ENCODE measurements at places on chromosomes 5 and 9.

GRCh38 chr5:179204572-179204971 is 140.7 kb downstream of the ADAMTS2 start:
- DNase-seq: no peak

DNA sequence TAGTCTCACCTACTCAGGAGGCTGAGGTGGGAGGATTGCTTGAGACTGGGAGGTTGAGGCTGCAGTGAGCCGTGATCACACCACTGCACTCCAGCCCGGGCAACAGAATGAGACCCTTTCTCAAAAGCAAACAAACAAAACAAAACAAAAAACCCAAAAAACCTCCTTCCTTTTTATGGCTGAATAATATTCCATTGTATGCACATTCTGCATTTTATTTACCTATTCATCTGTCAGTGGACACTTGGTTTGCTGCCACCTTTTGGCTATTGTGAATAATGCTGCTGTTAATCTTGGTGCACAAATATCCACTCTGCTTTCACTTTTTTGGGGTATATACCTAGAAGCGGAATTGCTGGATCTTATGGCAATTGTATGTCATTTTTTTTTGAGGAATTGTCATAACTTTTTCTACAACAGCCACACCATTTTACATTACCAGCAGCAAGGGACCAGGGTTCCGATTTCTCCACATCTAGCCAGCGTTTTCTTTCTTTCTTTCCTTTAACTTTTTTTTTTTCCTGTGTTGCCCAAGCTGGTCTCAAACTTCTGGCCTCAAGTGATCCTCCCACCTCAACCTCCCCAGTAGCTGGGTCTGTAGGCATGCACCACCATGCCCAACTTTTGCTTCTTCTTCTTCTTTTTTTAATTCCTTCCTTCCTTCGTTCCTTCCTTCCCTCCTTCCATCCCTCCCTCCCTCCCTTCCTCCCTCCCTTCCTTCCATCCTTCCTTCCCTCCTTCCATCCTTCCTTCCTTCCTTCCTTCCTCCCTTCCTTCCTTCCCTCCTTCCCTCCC is 30.6 kb downstream of the NKX2-5 start:
- no peak for DNase-seq

GRCh38 chr5:122099060-122099790 is 21.2 kb upstream of the LOX start:
- no peak for DNase-seq

GRCh38 chr5:40446910-40447309 is 232.8 kb upstream of the PTGER4 start:
- no peak for DNase-seq

DNA sequence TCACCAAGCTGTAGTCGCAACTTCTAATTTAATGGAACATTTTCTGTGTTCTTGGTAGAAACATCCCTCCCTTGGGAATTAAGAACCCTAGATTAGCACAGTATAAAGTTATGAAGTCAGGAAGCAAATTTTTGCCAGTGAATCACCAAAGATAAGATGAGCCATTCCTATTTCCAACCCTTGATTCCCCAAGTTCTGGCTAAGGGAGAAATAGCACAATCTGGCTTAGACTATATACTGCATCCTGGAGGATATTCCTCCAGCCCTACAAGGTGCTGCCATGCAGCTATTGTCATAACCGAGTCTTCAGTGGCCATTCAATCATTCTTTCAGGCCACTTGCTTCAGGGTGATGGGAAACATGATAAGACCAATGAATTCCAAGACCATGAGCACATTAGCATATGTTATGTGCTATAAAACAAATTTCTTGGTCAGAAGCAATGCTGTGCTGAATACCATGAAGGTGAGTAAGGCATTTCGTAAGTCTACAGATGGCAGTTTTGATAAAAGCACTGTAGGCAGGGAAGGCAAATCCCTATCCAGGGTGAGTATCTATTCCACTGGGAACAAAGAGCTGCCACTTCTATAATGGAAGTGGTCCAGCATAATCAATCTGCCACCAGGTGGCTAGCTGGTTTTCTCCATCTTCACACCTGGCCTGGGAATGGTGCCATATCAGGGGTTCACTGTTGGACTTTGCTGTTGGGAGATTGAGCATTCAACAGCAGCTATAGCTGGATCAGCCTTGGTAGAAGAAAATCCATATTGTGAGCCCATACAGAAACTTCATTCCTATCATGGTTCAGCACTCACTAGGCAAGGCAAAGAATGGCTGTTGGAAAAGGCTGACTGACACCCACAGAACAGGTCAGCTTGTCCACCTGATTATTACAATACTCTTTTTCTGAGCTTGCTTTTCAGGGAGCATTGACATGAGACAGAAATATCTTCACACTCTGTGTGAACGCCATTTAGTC is 19.6 kb upstream of the ARL15 start:
- no peak for DNase-seq

GRCh38 chr5:173786286-173787187 is 101.6 kb upstream of the CPEB4 start:
- no peak for DNase-seq

- DNase-seq: no peak
Measured at GRCh38 chr5:142845954-142846398, 75.8 kb downstream of the ARHGAP26 start.

GRCh38 chr9:33294670-33295432 is 4.5 kb downstream of the NFX1 start:
- DNase-seq: no peak

DNA sequence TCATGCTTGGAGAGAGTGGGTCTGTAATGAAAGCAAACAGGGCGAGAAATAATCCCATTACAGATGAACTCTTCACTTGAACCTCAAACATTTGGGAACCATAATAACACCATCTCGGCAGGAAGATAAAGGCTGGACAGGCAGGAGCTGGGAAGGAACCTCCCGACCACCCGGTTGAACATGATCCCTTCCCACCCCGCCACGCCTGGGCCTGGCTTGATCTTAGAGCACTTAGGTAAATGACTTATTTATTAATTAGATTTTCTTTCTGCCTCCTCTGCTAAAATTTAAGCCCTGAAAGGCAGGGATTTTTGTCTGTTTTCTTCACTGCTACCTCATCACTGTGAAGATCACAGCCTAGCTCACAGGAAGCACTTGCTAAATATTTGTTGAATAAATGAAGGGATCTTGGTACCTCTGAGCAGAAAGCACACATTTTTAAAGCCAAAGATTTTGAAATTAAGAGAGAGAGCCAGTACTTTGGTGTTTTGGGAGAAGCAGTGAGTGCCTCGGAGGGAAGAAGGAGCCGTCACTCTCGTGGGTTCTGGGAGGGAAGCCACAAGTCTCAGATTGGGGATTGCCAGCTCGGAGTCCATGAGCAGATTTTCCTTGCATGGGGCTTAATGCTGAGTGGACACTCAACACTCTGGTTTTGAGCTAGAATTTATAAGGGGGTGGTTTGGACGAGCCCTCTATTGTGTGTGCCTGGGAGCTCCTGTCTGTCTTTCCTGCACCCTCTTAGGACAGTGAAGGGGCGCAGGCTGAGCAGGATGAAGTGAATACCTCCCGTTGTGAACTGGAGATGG is 133.3 kb downstream of the MACROH2A1 start:
- no peak for DNase-seq

DNA sequence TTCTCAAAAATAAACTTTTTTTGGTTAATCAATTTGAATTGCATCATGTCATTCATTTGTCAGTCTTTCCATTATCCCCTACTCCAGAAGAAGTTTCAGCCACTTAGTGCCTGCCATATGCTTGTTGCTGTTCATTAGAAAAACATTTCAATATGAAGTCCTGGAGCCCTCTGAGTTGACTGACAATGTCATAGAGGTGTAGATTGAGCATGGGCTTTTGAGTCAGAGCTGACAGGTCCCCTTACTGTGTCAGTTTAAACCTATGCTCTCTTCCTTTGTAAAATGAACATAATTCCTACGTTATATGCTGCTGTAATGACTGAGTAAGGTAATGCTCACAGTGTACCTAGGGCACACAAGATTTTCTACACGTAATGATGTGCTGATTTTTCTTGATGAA is 114.0 kb downstream of the CTNND2 start:
- no peak for DNase-seq

GRCh38 chr9:81814794-81815464 is 113.3 kb upstream of the SPATA31D4 start:
- no peak for DNase-seq

- DNase-seq: no peak
Measured at GRCh38 chr9:86594724-86595123, 240.5 kb upstream of the TUT7 start.

DNA sequence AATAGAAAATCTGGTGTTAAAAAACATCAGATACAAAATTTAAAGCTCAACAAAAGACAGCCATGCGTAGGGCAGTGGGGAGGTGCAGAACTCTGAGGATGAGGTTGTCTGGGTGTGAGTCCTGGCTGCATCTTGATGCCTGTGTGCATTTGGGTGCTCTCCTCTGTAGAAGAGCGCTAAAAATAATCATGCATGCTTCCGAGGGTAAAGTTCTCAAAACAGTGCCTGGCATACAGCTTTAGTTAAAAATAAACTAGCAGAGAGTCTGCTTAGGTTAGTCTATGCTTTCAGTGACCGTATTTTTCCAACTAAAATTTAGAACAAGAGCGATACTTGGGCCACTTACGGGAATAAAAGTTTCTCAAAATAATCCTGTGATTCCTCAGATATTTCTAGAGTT is 55.5 kb upstream of the SPATA31C2 start:
- DNase-seq: no peak

GRCh38 chr9:14389146-14389545 is 75.2 kb upstream of the NFIB start:
- no peak for DNase-seq

DNA sequence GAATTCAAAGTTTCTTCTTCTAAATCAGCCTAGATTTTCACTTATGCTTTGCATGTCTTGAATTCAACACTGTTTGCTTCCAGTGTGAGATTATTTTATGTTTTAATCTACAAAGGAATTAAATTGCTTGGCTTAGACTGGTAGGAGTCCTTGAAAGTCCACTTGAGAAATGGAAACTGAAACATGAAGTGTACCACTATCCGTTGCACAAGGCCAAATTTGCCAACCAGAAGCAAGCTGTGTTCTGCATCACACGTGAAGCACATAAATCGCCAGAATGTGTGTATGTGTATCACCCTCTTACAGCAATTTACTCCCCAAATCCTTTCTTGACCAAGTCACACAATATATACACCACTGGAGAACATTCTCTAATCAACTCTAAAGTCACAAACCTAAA is 10.3 kb downstream of the SEMA6A start:
- no peak for DNase-seq

DNA sequence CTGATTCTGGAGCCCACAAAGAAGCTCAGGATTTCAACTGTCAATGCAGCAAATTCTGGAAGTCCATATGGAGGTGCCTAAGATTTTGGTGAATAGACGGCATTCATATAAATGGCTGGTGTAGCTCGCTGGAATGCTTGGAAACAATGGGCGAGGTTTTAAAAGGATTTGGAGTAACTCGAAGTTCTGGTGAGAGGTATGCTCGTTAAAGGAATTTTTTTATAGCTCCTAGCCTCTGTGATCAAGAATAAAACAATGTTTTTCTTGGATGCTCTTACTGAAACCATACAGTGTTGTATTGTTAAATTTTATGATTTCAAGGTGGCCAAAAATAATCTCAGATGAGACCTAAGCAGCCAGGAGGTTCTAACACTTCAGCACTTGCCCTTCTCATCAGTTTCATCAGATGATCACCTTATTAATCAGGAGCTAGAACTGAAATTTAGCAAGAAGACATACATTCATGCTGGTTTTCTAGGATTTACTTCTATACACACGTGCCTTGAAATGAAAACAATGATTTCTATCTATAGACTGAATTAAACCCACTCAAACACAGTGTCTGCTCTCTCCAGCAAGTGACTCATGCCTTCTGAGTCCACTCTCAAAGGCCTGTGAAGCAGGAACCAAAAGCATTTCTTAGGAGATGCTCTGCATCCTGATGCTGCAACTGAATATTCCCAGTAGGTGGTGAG is 79.2 kb downstream of the OTULIN start:
- DNase-seq: no peak

- no peak for DNase-seq
Measured at GRCh38 chr5:158414333-158414762, 555.4 kb upstream of the CLINT1 start.

- no peak for DNase-seq
Measured at GRCh38 chr5:84411832-84412605, 27.3 kb upstream of the EDIL3 start.

- DNase-seq: no peak
Measured at GRCh38 chr9:91840469-91840868, 109.6 kb downstream of the ROR2 start.
